RKO (cell line): ENCODE measurements at places on chromosomes 6 and 20.

DNA sequence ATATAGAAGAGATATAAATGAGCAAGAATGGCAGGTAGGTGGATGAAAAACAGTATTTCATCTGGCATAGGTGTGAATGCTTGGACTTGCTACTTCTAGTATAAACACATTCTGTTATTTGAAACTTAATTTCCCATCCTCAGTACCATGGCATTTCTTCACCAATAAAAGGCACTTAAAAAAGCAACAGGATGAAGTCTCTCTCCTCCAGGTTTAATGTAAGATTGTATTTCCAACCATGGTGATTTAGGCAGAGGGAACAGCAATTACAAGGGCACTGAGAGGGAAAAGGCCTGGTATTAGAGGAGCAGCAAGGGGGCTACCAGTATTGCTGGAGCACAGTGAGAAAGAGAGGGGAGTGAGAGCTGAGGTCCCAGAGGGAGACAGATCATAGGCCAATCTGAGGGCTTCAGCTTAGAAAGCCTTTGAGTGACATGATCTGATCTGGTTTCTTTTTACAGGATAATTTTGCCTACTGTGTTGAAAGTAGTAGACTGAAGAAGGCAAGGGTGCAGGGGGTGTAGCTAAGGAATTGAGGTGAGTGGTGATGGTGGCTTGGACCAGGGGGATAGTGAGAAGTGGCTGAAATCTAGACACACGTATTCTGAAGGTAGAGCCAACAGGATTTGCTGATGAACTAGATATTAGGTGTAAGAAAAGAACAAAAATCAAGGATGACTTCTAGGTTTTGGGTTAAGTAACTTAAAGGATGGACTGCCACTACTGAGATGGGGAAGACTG, 67.8 kb upstream of the SMIM29 start:
- DNase-seq, result no peak

GRCh38 chr6:127367023-127367375, 23.6 kb upstream of the ECHDC1 start:
- DNase-seq, result no peak

- no peak for DNase-seq
These were observed 192.3 kb downstream of the AIG1 start for GRCh38 chr6:143252961-143253360.

GRCh38 chr6:38493931-38494547, 145.7 kb downstream of the BTBD9 start:
- DNase-seq, result peak; percentile 67

DNA sequence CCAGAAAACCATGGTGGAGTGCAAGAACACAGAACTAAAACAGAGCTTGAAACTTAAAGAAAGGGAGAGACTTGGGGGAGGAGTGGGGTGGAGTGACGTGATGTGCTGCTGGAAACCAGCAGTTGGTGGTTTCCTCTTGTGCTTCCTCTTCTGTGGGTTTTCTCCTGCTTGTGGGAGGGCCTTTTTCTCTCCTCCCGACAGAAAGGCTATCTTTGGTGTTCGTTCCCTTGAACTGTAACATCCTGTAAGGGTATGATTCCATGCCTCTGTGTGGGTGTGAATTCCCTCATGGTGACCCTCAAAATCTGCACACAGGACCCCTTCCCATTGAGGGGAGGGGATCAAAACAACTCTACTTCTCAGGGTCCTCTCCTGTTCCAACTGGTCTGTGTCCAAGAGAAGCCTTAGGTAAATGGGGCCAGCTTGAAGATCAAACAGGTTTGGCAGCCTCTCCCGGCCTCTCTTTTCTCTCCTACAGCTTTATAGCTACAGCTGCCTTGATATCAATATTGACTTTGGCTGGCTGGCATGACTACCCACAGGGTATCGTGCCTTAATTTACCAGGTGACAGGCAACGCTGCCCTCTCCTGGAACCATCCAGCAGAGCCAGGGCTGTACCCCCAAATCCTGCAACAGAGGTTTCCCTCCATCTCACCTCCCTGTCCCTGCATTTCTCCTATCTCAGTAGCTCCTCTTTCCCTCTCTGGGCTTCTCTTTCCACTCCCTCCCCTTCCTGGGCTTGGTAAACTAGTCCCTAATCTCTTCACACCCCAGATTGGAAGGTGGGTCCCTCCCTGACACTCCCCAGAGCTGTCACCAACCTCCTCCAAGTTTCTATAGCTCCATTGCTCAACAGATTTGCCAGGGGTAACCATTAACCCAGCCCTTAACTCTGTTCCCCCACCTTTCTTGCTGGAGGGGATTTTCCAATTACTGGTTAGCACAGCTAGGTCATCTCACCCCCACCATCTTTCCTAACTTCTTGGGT, 1.5 kb upstream of the MSH5 start:
- DNase-seq, result peak; percentile 68

- no peak for DNase-seq
These were observed 8.7 kb upstream of the PDE7B start for GRCh38 chr6:135842618-135843392.

DNA sequence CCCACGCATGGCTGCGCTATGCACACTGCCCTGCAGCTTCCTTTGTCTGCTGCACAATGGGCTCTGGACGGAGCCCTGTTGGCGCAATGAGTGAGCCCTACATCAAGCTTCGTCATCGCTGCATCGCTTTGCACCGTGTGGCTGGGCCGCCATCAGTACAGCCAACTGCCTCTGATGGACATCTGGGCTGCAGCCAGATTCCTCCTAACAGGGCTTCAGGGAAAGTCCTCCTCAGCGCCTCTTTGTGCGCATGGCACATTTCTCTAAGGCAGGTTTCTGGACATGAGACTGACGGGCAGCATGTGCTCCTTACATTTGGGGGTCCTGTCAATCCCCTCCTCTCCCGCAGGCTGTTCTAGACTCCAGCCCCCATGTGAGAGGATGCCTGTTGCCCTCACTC, 29.7 kb upstream of the ANGPT4 start:
- DNase-seq, result no peak

DNA sequence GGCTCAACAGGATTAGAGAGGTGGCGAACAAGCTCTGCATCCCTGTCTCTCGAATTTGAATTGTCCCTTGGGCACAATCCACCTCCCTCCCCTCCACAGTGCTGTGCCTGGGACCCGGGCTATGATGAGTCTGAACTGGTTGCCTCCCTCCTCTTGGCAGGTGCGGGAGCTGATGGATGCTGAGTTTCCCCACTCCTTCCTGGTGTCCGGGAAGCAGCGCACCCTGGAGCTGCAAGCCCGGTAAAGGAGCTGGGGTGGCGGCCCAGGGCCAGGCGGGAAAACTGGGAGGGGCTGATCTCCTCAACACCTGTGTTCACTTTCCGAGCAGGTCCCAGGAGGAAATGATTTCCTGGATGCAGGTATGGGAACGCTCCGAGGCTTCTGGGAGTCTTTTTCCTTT, 14.9 kb downstream of the FGD2 start:
- no peak for DNase-seq

DNA sequence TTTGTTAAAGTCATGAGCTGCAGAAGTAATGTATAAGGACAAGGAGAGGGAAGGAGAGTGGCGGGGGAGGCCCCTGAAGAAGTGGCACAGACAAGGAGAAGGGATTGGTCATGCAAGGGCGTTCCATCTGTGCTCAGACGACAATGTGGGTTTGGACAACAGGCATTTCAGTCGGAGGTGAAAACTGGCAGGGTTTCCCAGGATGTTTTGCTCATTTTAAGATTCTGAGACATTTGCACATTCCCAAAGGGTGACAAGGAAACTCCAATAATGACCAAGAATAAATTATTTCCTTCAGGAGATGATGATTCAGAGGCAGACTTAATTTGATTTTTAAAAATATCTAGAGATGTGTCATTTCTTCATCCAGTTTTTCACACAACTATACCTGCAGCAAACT, 181.8 kb downstream of the HIVEP2 start:
- DNase-seq, result peak; percentile 28

DNA sequence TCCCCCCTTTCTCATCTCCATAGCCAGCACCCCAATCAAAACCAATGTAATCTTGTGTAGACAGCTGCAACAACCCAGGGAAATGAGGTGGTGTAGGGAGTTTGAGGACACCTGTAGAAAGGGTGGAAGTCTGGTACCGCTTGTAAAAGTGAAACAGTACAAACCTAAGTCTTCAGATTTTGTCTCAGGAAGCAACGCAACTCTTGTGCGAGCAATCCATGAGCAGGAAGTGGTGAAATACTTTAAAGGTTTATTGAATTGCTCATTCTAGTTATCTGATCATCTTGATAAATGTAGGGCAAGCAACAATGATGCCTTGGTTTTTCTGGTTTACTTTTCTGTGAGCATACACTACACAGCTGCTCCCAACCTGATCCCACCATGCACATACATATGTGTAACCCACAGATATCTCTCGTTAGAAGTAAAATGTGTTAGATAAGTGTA, 71.1 kb upstream of the THEMIS start:
- DNase-seq, result peak; percentile 58

DNA sequence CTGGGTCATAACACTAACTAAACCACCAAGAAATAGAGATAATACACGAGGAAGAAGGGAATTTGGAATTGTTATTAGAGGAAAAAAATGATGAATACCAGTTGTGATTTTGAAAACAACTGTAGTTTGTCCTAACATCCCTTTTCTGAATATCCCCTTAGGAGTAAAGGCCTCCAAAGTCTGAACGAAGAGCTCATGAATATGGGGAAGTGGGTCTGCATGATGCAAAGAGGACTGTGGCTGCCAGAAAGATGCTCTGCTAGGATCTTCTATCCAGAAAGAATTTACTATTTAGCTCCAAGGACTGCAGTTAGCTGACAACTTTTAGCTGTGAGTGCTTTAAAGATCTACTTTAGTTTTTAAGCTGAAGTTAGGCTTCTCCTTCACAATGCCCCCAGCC, 308.8 kb upstream of the HS3ST5 start:
- DNase-seq, result no peak
